ENCODE measurements at places on chromosomes 11 and 22.
A peak's percentile ranks its signal among the peaks of the same experiment; 100 is the strongest.

DNA sequence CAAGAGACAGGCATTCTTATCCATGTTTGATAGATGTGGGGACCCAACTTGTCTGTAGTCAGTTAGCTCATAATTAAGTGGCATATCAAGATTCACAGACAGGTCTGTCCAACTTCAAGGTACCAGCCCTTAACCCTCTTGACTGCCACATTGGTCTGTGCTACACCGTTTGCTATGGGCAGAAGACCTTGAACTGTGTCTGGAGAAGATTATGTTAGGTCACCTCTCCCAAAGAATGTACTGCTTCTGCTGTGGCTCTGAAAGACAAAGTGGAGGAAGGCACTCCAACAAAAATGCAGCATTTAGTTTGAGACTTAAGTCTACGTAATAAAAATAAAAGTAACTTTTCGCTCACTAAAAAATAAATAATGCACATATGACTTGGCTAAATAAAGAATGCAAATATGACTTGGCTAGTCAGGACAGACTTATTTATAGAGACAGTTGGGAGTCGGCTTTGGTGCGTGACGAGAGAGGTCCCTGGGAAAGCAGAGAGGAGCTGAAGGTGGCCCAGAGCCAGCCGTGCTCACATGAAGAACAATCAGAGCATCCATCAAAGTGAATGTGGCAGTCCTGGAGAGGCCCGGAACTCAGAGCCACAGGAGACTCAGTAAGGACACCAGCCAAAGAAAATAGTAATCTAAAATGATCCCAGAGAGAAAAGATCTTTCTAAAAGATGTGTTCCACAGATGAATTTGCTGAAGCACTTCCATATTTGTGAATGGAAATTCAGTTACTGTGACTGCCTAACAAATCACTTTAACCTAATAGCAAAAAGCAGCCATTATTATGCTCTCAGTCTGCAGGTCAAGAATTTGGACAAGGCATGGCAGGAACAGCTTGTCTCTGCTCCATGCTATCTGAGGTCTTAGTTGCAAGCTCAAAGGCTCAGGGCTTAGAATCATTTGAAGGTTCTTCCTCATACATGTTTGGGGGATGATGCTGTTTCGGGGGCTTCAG is 35.0 kb downstream of the CWC15 start:
- DNase-seq = no peak

- DNase-seq = no peak
Observed at GRCh38 chr11:120529214-120529613, 17.7 kb downstream of the GRIK4 start.

DNA sequence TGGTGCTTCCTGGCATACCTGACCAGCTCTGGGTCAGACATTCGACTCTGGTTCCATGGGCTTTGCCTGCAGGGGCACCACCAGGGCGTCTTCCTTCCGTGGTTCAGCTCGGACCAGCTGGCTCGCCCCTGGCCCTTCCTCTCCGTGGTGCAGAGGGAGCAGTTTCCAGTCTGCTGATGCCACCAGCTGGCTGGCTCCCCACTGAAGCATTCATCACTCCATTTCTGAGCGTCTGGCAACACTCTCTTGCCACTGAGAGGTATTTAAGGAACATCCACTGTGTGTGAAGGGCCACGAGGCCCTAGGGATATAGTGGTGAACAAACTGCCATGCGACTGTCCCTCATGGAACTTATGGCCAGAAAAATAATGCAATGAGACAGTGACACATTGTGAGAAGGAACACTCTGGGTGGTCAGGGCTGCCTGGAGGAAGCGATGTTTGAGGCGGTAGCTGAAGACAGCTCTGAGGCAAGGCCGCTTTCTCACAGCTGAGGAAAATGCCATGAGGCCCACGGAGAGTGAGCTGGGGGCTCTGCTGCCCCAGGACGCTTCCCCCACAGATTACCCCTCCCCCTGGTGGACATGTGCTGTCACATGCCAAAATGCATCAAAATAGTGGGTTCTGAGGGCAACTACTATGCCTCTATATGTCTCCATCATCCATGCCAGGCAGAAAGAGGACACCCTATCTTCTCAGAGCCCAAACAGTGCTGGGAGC is 44.9 kb upstream of the ARFGAP3 start:
- DNase-seq = no peak

- DNase-seq = no peak
Observed at GRCh38 chr11:45578316-45578715, 87.1 kb downstream of the CHST1 start.

- DNase-seq = no peak
Observed at GRCh38 chr22:49192180-49192856, 635.4 kb downstream of the BRD1 start.

DNA sequence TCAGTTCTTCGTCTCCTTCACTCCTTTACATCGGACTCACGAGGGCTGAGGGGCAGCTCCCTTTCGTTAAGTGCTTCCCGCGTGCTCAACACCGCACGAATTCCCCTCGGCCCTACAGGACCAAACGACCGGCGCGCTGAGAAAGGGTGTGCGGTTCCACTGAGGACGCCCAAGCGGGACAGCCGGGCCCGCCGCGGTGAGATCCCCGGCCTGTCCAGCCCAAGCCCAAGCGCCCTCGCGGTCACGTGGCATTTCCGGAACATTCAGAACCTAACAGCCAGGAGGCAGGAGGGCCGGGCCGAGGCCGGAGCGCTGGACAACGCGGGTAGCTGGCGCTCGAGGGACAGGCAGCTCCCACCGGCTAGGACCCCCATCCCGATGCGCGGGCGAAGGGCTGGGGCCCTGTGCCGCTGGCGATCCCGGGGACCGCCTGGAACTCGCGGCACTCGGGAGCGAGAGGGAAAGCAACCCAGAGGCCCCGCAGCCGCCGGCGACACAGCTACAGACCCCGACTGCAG is 737 bp upstream of the STIP1 start:
- no peak for DNase-seq

DNA sequence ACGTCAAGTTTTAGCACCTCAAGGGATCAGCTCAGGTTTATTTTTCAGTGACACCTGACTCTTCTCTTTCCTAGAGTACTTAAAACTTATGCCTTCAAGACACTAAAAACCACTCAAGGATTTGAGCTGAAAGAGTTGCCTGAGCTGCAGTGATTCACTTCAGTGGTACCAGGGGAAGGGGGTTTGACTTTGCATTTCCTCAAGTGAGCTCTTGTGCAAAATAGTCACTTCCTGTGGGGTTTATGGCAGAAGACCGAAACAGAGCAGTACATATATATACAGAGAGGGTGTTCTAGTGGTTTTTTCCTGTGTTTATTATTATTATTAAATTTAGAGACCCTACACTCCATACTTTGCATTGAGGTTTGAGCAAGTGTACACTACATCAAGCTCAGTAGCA is 60.7 kb downstream of the DBX1 start:
- DNase-seq = no peak

- DNase-seq = peak; percentile 21
Observed at GRCh38 chr22:22576244-22576988, 17.4 kb upstream of the PRAME start.

DNA sequence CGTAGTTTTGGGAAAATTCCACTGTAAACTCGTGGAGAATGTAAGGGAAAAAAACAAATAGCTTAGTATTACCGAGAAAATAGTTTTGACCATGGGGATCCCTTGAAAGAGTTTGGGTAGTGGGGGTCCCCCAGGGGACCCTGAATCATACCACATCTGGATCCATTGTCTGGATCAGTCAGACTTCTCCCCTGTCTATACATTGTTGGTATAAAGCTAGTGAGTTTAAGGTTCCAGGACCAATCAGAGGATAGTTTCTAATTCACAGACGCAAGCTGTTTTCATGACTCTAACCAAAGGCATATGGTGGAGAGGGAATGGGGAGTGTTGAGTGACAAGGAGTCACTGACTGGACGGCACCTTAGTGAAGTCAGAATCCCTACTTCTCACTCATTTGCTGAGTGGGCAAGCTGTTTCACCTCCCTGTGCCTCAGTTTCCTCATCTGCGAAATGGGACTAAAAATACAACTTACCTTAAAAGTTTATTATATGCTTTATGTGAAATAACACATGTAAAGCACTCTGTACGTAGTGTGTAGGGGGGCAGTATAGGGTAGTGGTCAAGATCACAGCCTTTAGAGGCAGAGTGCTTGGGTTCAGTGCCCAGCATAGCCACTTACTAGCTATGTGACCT is 90.2 kb downstream of the TRAF6 start:
- no peak for DNase-seq

- DNase-seq = no peak
Observed at GRCh38 chr11:44221456-44221855, 88.5 kb downstream of the ALX4 start.

DNA sequence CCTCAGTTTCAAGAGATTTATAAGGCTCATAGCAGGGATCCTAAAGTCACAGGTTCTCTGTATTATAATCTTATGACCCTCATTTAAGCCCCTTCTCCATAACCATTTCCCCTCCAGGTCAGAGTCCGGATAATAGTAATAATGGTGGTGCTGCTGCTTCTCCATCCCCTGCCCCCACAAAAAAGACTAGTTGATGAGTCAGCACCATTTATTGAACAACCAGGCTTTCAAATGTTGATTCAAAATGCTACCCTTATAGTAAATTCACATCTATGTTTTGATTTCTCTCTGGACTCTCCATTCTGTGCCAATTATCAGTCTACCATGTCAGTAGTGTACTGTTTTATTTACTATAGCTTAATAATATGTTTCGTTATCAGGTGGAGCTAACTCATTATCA is 17.6 kb upstream of the RIC3 start:
- no peak for DNase-seq

- DNase-seq = no peak
Observed at GRCh38 chr22:39408173-39408572, 8.6 kb downstream of the TAB1 start.

- no peak for DNase-seq
Observed at GRCh38 chr11:26743622-26744021, 21.8 kb upstream of the SLC5A12 start.

DNA sequence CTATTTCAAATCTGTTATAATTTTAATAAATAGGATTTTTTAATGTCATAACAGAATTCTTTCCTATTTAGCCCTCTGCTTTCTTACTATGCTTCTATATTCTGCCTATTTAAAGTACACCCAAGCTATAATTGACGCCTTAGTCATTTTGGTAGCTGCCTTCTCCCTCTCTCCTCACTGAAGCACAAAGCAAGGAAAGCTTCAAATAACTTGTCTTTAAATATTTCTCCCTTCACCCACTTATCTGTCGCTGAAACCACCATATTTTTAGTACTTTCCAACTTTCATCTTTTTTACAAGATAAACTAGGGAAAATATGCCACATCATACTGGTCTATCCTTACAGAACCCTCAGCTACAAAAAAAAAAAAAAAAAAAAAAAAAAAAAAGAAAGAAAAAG is 127.9 kb downstream of the ENTHD1 start:
- DNase-seq = no peak

- DNase-seq = no peak
Observed at GRCh38 chr22:29073618-29074275, 912 bp downstream of the KREMEN1 start.

DNA sequence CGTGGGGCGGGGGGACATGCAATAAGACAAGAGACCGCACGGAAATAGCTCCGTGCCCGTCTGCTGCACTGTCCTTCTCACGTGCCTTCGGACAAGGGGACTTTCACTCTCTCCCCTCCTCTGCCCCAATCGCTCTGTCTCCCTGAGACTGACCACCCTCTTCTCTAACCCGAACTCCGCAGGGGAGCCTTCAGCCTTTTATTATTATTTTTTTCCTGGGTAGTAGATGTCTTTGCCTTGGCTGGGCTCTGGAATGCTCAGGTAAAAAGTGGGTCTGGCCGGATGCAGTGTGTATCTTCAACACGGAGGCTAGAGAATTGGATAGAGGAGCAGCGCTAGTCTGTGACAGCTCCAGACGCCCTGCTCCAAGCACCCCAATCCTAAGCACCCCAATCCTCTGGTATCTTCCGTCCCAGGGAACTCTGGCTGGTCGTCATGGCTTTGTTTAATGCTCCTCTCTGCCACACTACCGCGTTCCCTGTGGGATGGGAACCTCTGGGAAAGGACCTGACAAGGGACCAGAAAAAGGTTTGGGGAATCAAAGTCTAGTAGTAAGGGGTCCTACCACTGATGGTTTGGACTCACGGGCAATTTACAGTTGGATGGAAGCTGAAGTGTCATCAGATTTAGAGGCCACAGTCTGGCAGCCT is 25.1 kb upstream of the ROBO3 start:
- no peak for DNase-seq

- DNase-seq = no peak
Observed at GRCh38 chr22:45548991-45549761, 46.5 kb downstream of the FBLN1 start.

DNA sequence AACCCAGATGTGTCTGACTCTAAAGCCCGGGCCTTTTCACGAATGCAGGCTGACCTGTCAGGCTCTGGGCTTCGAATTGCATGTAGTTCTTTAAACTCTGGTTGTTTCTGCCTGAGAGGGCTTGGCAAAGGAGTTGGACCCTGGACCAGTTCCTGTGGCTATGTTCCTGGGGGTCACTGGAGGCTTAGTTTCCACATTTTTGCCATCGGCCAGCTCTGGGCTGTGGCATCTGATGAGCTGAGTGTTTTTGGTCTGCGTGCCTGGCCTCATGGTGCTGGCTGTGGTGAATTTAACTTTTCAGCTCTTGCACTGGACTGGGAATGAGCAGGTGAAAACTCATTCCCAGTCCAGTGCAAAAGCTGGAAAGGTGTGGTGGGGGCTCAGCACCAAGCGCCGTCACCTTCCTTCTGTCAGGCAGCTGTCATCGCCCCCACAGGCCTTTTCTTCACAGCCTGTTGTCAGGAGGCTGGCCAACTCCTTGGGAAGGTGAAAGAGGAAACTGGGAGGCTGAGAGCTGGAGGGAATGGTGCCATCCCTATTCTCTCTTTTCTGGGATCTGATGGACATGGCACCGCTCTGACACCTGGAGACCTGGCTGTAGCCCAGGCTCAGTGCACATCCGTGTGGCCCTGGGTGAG is 123.6 kb downstream of the ADAMTS15 start:
- no peak for DNase-seq

- no peak for DNase-seq
Observed at GRCh38 chr11:109972181-109972715, 120.9 kb upstream of the ZC3H12C start.

- no peak for DNase-seq
Observed at GRCh38 chr22:25131198-25131887, 68.3 kb upstream of the CRYBB3 start.

DNA sequence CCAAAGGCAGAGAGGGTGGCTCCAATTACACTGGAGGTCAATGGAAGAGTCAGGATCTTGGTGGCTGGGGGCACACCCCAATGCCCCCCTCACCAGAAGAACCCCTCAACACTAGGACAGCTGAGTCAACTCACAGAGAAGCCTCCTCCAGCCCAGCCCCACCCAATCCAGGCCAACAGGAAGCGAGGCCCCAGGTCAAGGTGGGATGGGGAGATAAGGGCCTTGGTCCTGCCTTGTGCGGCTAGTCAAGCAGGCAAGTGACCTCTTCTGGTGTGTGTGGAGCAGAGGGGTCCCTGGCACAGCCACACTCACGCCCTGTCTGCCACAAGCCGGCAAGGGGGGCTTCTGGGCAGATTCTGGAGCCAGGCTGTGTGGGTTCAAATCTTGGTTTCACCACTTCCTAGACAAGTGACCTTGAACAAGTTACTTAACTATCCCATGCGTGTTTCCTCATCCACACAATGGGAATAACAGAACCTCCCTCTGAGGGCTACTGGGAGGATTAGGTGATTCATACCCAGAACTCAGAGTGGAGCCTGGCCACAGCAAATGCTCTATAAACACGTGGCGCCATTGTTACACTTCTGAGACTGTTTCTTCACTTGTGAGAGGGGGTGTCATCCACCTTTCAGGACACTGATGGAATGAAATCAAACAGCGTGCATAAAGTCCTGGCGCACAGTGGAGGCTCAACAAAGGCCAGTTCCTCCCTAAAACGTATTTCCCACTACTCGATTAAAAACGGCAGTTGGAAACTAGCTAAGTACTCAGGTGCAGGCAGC is 3.2 kb downstream of the TTLL12 start:
- DNase-seq = no peak
